CD4-positive, alpha-beta T cell treated with Interleukin-12 subunit alpha and Interleukin-12 subunit beta, for 1 hour (primary cell): ENCODE measurements at places on chromosomes 6 and 20.

GRCh38 chr6:135018052-135018451 is 36.6 kb downstream of the HBS1L start:
- DNase-seq: no peak

DNA sequence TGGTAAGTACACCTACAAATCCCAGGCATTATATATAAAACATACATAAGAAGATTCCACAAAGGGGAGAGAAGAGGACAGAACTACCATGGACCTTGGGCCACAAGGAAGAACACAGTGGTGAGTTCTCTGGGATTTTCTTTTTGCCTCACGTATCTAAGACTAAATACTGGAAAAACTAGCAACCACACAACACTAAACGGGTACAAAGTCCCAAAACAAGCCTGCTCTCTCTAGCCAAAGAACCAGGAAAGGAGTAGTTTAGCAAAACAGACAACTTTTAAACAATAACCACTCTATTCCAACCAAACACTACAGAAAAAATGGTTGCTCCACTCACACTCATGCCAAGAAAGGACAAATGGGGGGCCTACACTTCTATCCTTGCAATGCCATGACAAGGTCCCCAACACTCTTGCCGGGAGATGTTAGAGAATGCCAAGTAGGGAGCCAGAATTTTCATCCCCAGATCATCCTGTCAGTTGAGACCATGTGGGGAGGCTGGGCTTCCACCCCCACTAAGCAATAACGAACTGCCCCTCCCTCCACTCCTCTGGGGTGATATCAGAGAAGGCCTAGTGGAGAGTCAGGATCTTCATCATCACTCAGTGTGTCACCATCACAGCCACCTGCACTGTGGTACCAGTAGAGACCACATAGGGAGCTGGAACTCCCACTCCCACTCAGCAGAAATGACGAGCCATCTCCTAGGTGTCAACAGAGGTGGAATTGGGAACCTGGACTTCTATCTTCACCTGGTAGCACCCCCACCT is 123.5 kb downstream of the DST start:
- DNase-seq: no peak

DNA sequence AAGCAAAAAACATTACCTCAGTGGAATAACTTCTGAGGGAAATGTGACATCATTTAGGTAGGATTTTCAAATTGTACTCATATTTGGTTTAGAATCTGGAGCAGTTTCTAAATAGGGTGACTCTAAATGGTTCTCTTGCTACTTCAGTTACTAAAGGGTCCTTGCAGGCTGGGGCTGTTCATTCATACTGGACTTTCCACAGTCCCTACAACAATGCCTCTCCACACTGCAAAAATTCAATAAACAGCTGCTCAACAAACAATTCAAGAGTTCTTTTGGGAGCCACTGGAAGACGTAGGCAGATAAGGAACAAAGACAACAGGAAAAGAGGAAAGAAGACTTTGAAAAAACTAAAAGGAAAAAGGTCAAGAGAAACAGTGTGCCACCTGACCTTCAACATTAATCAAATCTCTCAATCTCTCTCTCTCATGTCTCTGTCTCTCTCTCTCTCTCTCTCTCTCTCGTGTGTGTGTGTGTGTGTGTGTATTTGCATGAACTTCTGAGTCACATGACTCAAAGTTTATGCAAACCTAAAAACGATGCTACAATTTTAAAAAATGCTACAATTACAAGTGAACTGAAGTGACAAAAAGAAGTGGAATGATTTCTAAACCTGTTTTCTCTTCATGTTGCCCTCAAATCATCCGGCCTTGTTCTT is 14.5 kb downstream of the NOL7 start:
- DNase-seq: no peak

DNA sequence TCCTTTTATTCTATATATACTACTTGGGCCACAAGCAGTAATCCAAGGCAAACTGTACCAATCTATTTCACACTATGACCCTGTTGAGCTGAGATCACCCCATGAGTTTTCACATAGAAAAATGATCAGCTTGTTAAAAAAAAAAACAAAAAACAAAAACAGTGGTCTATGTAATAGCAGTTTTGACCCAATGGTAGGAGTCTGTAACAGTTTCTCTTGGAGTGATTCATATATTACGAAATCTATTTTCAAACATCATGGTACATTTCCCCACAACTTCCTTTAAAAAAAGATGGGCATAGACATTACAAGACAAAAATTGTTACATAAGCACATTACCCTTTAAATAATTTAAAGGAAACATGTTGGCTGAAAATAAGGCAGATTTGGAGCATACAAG is 78.1 kb downstream of the PRSS35 start:
- no peak for DNase-seq

DNA sequence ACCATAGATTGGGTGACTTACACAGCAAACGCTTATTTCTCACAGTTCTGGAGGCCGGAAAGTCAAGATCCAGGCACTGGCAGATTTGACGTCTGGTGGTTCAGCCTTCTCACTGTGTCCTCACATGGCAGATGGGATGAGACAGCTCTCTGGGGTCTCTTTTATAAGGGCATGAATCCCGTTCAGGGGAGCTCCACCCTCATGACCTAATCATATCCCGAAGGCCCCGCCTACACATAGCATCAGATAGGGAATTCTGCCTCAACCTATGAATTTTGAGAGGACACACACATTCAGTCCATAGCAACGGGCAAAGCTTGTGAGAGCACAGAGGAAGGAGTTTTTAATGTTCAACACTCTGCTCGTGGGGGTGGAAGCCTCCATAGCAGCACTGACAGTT is 27.5 kb downstream of the DAAM2 start:
- DNase-seq: no peak

DNA sequence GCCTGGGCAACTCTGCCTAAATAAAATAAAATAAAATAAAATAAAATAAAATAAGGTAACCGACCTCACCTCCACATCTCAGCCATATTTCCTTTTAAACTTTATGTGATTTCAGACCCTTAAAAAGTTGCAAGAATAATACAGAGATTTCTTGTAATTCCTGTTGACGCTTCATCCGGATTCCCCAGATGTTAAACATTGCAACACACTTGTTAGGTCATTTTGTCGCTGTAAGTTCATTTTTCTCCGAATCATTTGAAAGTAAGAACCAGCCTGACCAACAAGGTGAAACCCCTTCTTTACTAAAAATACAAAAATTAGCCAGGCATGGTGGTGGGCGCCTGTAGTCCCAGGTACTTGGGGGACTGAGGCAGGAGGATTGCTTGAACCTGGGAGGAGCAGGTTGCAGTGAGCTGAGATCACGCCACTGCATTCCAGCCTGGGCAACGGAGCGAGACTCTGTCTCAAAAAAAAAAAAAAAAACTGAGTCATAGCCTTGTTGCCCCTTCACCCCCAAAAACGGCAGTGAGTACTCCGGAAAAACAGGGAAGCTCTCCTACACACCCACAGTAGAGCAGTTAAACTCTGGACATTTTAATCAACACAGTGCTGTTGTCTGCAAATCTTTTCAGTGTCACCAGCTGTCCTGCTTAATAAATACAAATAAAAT is 5.9 kb downstream of the PYGB start:
- no peak for DNase-seq

GRCh38 chr6:153942361-153942760 is 96.7 kb upstream of the OPRM1 start:
- no peak for DNase-seq

GRCh38 chr6:100175814-100176310 is 181.8 kb upstream of the MCHR2 start:
- DNase-seq: no peak

DNA sequence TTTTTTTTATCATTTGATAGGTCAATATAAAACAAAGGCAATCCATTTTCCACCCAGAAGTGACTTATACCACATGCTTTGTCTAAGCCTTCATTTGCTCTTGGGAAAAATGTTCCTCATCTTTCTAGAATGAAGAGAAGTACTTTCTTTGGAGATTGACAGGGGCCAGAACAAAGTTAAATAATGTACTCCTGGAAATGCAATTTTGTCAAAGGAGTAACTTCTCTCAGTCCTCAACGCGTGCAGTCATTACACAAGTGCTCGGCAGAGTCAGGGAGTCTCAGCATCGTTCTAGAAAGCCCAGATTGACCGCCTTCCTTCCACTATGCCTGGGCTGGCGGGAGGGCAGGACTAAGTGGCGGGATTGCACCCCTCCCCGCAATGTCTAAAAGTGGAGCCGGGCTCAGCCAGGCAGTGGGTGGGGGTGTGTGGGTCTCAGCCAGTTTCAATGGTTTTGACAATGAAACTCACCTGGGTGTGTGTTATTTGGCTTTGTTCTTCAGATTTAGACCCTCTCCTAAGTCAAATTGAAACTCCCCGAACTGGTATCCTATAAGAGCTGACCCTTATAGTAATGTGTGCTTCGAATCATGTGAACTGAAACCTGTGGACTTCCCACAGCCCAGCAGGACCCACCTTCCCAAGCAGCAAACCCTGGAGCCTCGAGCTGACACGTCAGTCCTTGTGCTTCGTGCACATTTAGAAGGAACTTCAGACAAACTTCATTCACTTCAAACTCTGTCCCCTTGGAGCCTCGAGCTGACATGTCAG is 63.2 kb upstream of the DUSP22 start:
- DNase-seq: no peak

DNA sequence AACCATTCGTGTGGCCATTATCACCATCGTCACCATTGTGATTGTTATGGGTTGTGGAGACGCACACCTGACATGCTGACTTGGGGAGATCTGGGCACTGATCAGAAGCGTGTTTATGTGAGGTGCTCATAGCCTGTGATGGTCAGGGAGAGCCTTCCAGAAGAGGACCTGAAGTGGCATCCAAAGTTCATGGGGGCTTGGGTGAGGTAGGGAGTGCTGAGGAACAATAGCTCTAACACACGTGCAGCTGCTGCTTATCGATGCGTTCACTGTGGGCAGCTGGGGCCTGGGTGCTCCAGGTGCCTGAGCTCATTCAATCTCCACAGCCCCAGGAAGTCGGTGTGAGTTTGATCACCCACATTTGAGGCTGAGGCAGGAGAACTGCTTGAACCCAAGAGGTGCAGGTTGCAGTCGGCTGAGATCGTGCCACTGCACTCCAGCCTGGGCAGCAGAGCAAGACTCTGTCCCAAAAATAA is 227.3 kb downstream of the PREX1 start:
- no peak for DNase-seq

- DNase-seq: no peak
These were observed 33.2 kb upstream of the TAF8 start for GRCh38 chr6:42017021-42017643.

- no peak for DNase-seq
These were observed 18.6 kb downstream of the FAM83B start for GRCh38 chr6:54865091-54865631.

DNA sequence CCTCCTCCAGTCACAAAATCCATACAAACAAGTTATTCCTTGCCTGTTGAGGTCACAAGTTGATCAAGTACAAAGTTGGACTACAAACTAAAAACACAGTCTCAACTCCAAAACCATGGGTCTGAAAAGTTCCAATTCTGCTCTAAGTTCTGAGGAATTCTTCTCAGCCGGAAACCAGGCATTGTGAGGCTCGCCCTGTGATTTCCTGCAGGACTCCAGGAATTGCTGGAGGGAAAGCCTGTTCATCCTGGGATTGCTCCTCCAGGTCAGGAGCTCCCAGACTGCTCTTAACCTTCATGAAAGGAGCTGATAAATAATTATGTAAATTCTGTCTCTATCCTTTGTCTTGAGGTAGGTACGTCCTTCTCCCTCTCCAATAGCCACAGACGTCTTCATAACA is 8.5 kb downstream of the TRAM2 start:
- no peak for DNase-seq

- DNase-seq: no peak
These were observed 20.1 kb upstream of the ISM1 start for GRCh38 chr20:13200767-13201500.

DNA sequence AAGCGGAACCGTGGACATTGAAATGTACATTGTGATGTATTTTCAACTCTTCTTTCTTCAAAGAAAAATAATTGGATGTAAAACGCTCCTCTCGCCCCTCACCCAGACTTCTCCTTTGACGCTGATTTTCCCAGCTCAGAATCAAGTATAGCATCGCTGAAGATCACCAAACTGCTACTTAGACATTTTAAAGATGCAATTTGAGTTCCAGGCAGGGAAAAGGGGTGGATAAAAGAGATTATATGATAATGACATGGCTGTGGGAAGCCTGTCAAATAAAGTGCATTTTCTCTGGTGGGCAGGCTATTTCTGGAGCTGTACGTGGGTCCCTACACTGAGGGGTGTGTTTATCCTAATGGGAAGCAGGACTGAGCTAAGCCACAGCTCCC is 240.4 kb downstream of the CDC5L start:
- no peak for DNase-seq

DNA sequence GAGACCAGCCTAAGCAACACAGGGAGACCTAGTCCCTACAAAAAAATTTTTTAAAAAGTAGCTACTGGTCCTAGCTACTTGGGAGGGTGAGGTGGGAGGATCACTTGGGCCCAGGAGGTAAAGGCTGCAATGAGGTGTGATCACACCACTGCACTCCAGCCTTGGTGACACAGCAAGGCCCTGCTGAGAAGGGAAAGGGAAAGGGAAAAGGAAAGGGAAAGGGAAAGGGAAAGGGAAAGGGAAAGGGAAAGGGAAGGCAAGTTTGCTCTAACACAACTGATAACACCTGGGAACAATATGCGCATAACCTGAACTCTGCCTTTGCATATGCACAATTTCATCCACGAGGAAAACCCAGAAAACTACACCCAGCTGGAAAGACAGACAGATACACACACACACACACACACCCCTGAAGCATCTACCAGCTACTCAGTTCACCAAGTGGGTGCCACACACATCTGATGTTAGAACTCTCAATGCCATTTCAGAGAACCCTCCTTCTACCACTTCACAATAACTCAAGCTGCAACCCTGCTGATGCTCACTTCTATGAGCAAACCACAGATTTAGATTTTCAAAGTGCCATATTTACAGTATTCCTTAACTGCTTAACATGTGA is 19.1 kb downstream of the B4GALT5 start:
- no peak for DNase-seq

DNA sequence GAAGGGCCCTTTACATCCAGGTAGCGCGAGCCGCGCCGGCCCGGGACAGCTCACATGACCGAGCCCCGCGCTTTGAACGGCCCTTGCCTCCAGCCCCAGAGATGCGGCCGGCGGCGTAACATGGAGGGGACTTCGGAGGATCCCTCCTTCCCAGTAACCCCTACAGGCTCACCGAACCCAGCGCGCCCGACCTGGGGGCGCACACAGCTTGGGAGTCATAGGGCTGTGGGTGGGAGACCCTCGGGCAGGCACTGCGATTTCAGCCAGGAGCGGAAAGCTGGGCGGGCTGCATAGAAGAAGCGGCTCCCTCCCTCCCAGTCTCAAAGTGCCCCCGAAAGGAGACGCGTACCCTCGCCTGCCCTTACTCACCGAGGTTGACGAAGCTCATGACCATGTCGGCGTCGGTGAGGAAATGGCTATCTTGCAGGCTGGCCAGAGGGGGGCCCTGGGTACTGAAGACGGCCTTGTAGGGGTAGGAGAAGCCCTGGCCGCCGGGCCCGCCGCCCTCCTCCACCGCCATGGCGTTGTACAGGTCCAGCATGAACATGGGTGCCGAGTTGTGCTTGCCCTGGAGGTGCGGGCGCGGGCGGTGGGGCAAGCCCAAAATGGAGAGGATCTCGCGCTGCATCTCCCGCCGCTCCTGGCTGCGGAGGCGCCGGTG is 975 bp downstream of the BMP7 start:
- no peak for DNase-seq
